Muscle of back (tissue), 13 donors: ENCODE measurements at places on chromosomes 3 and 15. TPM values are rescaled to one million over a fixed set of nuclear protein-coding genes. Genes with fewer than 3 reads are reported as not detected.

DNA sequence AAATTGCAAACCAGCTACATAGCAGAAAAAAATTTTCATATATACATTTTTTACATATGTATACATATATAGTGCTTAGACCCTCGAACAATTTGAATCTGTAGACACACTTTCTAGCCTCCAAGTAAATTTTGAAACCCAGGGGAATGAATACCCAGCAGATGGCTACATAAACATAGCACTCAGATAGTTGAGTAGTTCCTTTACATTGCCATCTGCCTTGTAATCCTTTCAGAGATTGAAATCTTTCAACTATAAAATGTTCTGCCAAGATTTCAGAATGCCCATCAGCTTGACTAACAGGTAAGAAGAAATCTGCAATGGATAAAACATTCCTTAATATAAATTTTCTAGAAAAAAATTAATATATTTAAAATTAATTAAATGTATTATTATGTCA lies 1333.5 kb upstream of the CADM2 start:
- no peak for DNase-seq

DNA sequence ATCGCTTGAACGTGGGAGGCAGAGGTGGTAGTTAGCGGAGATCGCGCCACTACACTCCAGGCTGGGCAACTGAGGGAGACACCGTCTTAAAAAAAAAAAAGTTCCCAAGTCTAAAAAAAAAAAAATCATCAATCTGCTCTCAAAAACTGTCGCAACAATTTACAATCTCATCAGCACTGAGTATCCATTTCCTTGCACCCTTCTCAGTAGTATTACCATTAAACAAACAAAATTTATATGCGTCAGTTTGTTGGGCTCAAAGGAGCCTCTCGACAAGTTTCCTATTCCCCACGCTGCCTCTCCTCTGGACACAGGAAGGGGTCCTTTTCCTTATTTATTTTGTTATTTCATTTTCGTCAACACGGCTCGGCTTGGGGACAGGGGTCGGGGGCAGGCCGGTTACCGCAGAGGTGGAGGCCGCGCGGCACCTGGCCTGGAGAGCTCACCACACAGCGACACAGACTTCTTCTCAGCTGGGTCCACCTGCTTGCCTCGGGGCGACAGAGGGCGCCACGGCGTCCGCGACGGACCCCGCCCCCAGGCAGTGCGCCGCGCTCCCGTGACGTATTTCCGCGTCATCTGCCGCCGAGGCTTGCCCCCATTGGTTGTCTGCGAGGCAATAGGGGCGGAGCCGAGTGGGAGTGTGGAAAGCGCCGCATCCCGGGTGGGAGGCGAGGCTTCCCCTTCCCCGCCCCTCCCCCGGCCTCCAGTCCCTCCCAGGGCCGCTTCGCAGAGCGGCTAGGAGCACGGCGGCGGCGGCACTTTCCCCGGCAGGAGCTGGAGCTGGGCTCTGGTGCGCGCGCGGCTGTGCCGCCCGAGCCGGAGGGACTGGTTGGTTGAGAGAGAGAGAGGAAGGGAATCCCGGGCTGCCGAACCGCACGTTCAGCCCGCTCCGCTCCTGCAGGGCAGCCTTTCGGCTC lies at the start of gene MAP2K1:
MAP2K1 (plus strand) TSS at position 709 of the 920 bp plus-strand sequence. CDS start 436 bp downstream, outside the sequence.
- DNase-seq: peak; percentile 98

GRCh38 chr3:152549263-152549662 lies 280.5 kb downstream of the MBNL1 start:
- DNase-seq: peak; percentile 10

DNA sequence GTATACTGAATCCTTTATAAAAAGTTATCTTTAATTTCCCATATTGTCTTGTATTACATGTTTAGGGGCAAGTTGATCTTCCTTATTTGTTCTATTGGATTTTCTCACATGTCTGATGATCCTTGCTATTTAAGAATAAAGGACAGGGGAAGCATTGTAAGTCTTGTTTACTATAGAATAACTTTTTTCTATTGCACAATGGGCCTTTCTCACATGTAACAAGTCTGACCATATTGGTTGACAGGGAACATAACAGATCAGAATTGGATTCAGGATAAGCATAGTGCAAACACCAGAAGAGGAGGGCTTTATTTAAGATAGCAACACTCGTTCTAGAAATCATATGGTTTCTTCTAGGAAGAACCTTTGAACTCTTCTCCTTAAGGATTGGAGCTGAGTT lies 257.9 kb upstream of the RBMS3 start:
- DNase-seq: no peak

DNA sequence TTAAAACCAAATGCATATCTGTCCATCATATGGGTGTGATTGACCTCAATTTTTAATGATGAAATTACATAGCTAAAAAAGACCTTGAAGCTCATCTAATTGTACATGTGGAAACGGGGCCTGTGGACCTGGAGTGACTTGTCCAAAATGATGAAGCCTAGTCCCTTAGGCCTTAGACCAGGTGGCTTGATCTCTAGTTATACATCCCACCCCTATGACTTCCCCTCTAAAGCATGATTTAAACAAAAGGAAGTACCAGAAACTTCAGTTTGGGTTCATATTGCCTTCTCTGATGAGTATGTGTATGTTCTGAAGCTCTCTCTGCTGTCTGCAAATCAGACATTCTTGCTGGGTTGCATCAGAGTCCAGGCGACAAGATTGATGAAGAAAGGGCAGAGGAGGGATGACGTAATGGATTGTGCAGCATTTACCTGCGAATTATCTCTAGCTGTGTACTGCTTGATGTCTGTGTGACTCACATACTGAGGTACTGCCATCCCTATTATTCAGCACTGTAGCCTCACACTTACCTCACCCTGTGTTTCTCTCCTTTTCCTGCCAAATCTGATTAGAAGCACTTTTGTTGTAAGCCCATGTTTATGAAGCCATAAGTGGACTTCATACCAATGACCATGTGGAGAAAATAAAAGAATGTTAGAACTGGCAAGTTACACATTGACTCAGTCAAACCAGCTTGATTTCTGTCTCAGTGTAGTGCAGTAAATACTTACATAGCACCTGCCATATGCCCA lies 111.5 kb downstream of the FILIP1L start:
- peak; percentile 78 for DNase-seq

DNA sequence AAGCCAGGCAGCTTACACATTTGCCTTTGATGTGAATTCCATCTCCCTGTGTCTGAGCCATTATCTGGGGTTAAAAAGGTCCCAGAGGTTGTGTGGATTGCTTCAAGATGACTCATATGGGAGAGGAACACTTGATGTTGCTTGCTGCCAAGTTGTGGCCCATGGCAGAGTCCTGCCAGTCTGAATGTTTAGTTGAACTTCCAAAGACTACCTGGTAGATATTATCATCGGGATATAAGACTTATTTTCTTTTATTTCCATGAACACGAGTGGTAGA lies 85.6 kb downstream of the TJP1 start:
- peak; percentile 5 for DNase-seq

GRCh38 chr3:100063929-100064461 lies 50.3 kb downstream of the FILIP1L start:
- no peak for DNase-seq

- DNase-seq: peak; percentile 4
Measured at GRCh38 chr3:12004741-12005513, 739 bp downstream of the SYN2 start.

- DNase-seq: no peak
Measured at GRCh38 chr3:46372492-46373359, 2.0 kb downstream of the CCR5 start.

DNA sequence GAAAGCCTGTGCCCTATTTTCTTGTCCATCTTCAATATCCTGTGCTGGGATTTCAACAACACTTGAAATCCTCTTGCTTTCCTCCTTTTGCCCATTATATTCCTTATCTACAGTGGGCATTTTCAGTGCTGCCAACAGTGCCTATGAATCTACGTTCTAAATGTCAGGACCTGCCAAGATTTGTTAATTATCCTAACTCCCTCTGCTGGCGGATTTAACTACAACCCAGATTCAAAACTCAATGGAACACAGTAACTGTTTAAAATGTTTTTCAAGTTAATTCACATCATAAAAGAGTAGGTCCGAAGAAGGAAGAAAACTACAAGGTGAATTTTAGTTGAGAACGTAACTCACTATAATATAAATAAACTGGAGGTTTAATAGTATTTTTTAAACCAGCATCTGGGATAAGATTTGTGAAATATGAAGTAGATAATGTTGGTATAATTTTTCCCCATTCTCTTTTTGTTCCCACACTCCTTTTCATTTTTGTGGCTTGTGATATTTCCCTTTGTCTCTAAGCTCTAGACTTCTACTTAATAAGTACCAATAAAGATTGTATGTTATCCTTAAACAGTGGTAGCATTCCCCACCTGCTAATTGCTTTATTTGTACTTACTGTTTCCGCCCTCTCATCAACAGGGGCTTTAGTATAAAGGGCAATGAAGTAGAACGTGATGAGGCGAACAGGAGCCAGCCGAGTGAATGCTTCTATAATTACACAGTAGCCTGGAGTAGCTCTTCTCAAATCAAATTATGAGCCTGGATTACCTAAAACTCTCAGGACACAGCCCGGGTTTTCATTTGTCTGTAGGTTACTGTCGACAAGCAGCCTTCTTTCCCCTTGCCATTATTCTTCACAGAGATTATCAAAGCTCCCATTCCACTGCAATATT lies 302.5 kb upstream of the ATP11B start:
- no peak for DNase-seq

DNA sequence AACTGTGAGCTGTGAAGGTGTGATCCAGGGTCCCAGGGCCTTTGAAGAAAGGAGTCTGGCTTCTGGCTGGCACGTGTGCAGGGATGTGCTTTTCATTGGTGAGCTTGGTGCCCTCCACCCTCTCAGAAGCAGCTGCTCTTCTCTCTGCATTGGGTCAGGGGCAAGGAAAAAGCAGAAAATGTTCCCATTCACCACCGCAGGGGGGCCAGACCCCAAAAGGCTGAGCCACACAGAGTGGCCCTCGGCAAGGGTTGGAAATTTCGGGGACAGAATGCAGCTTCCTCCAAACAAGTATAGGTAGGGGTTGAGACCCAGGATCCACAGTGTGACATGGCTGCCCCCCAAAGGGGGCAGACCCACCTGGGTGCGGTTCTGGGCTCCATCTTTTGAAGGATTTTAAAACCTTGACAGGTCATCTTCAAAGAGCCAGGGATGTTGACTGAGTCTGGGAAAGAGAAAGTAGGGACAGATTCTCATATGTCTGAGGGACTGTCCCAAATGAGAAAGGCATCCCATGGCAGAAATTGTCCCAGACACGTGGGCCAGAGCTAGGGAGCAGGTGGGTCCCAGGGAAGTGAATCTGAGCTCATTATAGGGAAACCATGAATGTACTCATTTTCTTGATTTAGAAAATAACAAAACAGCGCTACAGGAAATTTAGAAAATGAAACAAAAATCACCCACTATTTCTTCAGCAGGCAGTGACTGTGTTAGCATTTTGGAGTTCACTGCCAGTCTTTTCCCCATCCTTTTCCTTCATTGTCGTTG lies 2.7 kb downstream of the CSK start:
- no peak for DNase-seq

- no peak for DNase-seq
Measured at GRCh38 chr3:34675383-34676120, 877.1 kb downstream of the PDCD6IP start.

DNA sequence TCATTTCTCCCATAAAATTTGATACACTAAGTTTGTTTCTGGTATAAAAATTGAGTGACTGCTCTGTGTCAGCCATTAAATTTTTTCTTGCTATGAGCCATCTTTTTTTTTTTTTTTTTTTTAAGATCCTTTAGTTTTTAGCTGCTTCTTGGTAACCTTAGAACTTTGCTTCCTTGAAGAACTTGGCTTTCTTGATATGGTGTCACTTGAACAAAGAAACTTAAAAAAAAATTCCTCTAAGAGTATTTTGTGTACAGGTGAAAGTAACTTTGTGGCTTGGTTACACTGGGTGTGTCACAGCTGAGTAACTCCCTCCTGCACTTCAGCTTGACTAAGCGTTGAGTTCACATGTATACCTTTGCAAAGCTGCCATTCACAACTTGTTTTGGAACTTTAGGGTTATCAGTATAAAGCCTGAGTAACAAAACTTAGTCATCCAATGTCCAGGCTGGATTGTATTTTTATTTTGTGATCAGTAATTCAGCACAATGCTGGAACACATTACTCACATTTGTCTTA lies 6.5 kb downstream of the CHD2 start:
- DNase-seq: no peak

The AP4E1 gene
- polyA plus RNA-seq: 7.3 TPM
